ENCODE measurements at places on chromosomes 7 and 10.

DNA sequence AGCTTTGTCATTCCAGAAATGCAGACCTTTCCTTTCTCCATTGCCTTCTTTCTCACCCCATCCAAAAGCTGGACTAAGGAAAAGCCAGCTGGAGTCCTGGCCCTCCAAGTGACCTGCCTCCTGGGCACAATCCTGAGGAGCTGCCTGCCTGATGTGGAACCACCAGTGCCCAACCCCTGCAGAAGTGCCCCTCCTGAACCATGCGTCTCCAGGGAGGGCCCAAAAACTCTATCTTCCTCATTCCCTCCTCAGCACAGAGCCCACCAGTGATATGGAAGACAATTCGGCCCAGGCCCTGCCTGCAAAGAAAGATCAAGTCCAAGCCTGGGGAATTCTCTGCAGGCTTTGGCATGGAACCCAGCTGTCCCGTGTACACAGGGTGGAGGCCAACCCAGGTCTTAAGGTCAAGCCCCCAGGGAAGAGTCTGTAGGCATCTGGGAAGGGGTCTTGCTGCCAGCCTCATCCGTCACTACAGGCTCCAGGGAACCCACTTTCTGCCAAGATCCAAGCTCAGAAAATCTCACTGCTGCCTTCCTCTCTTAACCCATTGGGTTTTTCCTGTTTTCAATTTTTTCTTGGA lies 3.5 kb upstream of the GRID1 start:
- DNase-seq, result no peak

DNA sequence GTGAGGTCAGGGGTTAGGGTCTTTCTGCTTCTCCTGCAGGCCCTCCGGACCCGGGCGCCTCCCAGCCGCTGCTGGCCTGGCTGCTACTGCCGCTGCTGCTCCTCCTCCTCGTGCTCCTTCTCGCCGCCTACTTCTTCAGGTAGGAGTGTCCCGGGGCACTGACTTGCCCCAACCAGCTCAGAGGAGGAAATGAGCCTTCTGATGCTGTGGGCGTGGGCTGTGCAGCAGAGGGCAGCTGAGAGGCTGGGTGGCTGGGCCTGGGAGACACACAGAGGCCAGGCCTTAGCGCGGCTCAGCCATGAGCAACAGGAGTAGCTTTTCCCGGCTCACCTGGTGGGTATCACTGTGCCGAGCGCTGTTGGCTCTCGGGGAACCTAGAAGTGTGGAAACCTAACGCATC lies 78.9 kb downstream of the MKI67 start:
- DNase-seq, result peak; percentile 99

- DNase-seq, result no peak
These were observed 47.8 kb downstream of the PROSER2 start for GRCh38 chr10:11870900-11871400.

GRCh38 chr7:100679927-100680575 lies 6.5 kb downstream of the GNB2 start:
- peak; percentile 15 for DNase-seq

- DNase-seq, result no peak
These were observed 9.4 kb upstream of the INPP5A start for GRCh38 chr10:132528064-132528691.

GRCh38 chr7:92631850-92632487 lies 41.8 kb upstream of the FAM133B start:
- DNase-seq, result no peak

GRCh38 chr7:2478399-2478785 lies 2.2 kb upstream of the GRIFIN start:
- DNase-seq, result no peak

DNA sequence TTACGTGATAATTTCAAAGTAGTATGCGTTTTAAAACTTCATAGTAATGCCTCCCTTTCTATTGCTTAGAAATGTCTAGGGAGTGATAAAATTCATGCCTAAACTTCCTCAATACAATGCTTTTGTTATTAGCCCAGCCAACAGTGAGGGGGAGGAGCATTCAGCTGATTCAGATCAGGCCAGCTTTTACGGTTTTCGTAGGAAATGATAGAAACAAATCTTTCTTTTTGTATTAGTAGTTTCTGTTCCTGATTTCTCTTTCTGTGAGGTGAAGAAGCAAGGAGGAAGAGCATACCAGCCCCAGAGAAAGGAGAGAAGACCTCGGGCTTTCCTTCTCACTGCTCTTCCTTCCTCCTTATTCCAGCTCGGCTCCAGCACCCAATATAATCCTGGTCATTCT lies 35.2 kb upstream of the ITPRID1 start:
- no peak for DNase-seq

- no peak for DNase-seq
These were observed 26.4 kb downstream of the DRGX start for GRCh38 chr10:49369216-49370162.

DNA sequence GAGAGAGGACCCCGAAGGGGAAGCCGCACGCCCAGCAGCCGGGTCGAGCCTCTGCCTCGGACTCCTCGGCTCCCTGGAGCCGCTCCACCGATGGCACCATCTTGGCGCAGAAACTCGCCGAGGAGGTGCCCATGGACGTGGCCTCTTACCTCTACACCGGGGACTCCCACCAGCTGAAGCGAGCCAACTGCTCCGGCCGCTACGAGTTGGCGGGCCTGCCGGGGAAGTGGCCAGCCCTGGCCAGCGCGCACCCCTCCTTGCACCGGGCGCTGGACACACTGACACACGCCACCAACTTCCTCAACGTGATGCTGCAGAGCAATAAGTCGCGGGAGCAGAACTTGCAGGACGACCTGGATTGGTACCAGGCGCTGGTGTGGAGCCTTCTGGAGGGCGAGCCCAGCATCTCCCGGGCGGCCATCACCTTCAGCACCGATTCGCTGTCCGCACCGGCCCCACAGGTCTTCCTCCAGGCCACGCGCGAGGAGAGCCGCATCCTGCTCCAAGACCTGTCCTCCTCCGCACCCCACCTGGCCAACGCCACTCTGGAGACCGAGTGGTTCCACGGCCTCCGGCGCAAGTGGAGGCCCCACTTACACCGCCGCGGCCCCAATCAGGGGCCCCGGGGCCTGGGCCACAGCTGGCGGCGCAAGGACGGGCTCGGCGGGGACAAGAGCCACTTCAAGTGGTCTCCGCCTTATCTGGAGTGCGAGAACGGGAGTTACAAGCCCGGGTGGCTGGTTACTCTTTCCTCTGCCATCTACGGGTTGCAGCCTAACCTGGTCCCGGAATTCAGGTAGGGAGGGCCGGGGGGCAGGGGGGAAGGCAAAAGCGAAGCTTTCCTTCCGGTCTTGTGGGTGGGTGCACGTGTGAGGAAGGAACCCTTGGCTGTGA lies 973 bp downstream of the GPR158 start:
- no peak for DNase-seq

- DNase-seq, result no peak
These were observed 131.9 kb downstream of the TFPI2 start for GRCh38 chr7:93758631-93759030.

GRCh38 chr10:51289519-51289918 lies 215.2 kb downstream of the PRKG1 start:
- no peak for DNase-seq

DNA sequence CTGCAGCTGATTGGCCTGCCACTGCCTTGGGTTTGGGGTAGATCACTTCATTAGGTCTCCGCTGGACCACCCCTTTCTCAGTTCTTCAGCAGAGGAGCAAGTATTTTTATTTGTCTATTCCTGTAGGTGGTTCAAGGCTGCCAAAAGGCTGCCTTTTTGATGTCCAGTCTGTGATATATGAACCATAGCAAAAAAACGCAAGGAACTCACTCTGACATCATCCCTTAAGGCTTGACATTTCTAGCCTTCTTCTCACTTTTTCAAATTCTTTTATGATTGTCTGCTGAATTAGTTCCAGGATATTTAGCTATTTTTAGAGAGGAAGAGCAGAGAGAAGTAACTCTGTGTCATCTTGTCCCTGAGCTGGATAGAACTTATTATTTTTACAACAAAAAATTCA lies 269.2 kb downstream of the BAMBI start:
- no peak for DNase-seq

DNA sequence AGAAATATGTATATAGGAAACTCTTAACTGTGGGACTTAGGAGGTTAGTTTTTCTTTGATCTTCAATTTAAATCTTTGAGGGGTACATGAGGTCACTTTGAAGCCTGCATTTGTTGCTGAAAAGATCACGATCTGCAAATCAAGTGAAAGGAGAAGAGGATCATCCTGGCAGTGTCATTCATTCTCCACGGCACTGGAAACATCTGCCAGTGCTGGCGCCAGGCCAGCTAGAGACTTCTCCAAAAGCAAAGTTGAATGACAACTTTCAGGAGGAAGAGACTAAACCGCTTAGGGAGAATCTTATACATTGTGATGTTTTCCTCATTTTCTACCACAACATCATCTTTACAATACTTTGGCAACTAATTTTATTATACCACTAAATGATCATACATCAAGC lies 42.5 kb downstream of the MRC1 start:
- peak; percentile 97 for DNase-seq

GRCh38 chr7:121271916-121272315 lies 56.9 kb upstream of the WNT16 start:
- DNase-seq, result no peak

DNA sequence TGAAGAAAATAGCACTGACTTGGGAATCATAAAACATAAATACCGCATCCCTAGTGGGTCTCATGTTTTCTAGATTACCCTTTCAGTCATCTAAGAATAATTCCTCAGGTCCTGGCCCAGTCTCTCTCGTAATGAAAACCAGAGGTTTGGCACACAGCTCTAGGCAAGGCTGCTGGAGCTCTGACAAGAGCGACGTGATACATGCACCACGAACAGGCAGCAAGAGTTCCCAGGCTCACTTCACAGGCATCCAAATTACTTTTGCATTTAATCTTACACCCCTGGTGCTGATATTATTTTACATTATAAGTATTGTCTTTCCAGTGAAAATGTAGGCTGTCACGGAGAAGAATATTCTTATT lies 105.2 kb downstream of the THSD7A start:
- DNase-seq, result no peak

DNA sequence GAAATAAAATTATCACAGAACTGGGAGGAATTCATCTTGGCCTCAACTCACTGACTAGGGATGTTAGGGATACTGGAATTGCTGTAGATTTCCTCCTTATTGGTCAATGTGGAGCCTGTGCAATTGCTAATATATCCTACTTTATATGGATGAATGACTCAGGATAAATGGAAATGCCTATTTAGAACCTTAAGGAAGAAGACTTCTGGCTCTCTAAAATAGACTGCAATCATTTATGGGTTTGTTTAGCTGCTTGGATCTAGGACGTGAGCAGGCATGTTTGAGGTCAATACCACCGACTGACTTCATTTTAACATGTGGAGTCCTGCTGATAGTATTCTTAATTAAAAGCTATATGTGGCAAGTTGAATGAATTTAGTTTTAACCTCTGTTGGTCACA lies 1040.1 kb upstream of the LRRN3 start:
- DNase-seq, result no peak

GRCh38 chr7:107957436-107957835 lies 45.5 kb downstream of the LAMB1 start:
- no peak for DNase-seq
